GM04504 (cell line): ENCODE measurements at places on chromosomes 3 and 15.
A peak's percentile ranks its signal among the peaks of the same experiment; 100 is the strongest.

DNA sequence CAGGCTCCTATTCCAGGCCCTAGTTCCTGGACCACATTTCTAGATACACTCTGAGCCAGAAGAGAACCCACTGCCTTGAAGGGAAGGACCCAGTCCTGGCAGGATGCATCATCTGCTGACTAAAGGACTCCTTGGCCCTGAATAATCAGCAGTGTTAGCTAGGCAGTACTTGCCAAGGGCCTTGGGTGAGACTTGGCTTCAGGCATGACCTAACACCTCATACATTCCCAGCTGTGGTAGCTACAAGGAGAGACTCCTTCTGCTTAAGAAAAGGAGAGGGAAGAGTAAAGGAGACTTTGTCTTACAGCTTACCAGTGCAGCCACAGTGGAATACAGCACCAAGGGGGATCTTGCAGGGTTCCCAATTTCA is 26.4 kb downstream of the PEAK1 start:
- DNase-seq, result no peak

GRCh38 chr3:168341192-168341815 is 245.6 kb upstream of the GOLIM4 start:
- DNase-seq, result peak; percentile 9

- no peak for DNase-seq
Observed at GRCh38 chr3:37493485-37494080, 319.2 kb upstream of the LRRFIP2 start.

- no peak for DNase-seq
Observed at GRCh38 chr15:63672775-63673174, 75.6 kb downstream of the FBXL22 start.
